ENCODE measurements at places on chromosomes 12 and 14. TPM values are rescaled to one million over a fixed set of nuclear protein-coding genes. Genes with fewer than 3 reads are reported as not detected.

Gene MYF6
- total RNA-seq, result not detected

Gene VRK1
- total RNA-seq, result 96.8 TPM

Gene SYCP3
- total RNA-seq, result 0.21 TPM

GRCh38 chr12:118870551-118870950, 110.8 kb upstream of the SRRM4 start:
- H3K4me3 ChIP-seq, result no peak overlapping the region
- no peak overlapping the region for H3K27ac ChIP-seq
- DNase-seq, result no peak
- H3K4me1 ChIP-seq, result no peaks in the 10 kb centered on the region

DNA sequence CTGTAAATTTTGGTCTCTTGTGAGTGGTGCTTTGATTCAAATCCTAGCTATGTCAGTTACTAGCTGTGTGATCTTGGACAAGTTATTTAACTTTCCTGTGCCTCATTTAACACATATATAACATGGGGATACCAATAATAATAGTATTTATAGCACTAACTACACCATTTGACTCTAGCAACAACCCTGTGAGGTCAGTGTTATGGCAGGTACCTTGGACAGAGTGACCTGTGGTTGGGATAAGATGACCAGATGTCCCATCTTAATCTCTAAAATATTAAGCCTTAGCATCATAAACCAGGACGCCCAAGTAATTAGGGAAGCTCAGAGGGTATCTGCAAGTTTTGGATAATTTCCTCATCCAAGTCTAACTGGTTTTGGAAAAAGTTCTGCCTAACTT, 73.7 kb downstream of the NDUFA12 start:
- no peaks in the 10 kb centered on the region for H3K4me1 ChIP-seq
- DNase-seq, result no peak
- H3K4me3 ChIP-seq, result no peak overlapping the region
- no peaks in the 10 kb centered on the region for H3K36me3 ChIP-seq
- no peak overlapping the region for H3K27ac ChIP-seq

GRCh38 chr12:108270035-108270848, 68.9 kb downstream of the CMKLR1 start:
- H3K27me3 ChIP-seq, result peaks cover 15% of the 10 kb centered on the region
- H3K4me3 ChIP-seq, result no peak overlapping the region
- H3K27ac ChIP-seq, result no peak overlapping the region
- H3K4me1 ChIP-seq, result no peaks in the 10 kb centered on the region
- no peak for DNase-seq

- DNase-seq, result no peak
- H3K36me3 ChIP-seq, result peaks cover 68% of the 10 kb centered on the region
- H3K27ac ChIP-seq, result peak overlapping the region; percentile 80
- H3K4me1 ChIP-seq, result peaks cover 56% of the 10 kb centered on the region
- H3K27me3 ChIP-seq, result no peaks in the 10 kb centered on the region
These were observed 56.9 kb downstream of the ACTN1 start for GRCh38 chr14:68922201-68922621.

DNA sequence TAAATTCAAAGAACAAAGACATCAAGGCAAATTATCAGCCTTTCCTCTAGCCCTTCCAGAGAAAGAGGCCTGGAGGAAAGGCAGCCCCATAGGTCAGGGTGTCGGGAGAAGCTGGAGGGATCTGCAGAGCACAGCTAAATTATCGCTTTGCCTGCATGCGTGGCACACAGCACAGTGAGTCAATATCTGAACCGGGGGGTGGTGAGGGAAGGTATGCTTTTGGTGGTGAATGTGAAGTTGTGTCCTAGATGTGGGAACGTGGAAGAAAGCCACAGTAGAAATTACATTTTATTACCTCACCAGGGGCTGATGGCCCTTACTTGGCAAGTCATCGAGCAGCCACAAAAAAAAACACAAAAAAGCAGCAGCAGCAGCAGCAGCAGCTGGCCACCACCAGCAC, 243.2 kb downstream of the EGLN3 start:
- no peaks in the 10 kb centered on the region for H3K4me1 ChIP-seq
- no peaks in the 10 kb centered on the region for H3K36me3 ChIP-seq
- peaks cover 3% of the 10 kb centered on the region for H3K27me3 ChIP-seq
- no peak overlapping the region for H3K4me3 ChIP-seq
- H3K27ac ChIP-seq, result no peak overlapping the region

DNA sequence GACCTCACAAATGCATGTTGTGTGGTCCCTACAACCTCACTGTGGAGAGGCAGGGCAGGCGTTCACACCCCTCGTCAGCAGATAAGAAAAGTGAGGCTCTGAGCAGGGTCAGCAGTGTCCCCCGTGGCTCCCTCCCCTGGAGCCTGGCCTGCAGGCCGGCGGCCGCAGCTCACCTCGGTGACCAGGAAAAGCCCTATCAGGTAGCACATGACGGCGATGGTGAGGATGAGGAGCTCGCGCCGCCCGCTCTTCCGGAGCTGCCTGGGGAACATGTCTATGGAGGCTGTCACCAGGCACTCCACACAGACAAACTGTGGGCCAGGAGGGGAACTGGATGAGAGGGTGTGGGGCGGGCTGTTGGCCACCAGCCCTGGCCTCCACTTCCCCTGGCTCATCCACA, 18.0 kb downstream of the SLC6A12 start:
- H3K27me3 ChIP-seq, result peaks cover 9% of the 10 kb centered on the region
- H3K27ac ChIP-seq, result no peak overlapping the region
- no peaks in the 10 kb centered on the region for H3K36me3 ChIP-seq
- no peaks in the 10 kb centered on the region for H3K4me1 ChIP-seq
- no peak for DNase-seq

- no peaks in the 10 kb centered on the region for H3K27me3 ChIP-seq
- H3K27ac ChIP-seq, result no peak overlapping the region
- no peaks in the 10 kb centered on the region for H3K36me3 ChIP-seq
- peaks cover 14% of the 10 kb centered on the region for H3K4me1 ChIP-seq
- no peak overlapping the region for H3K4me3 ChIP-seq
These were observed 19.7 kb upstream of the DUSP16 start for GRCh38 chr12:12582193-12582881.

- no peak overlapping the region for H3K27ac ChIP-seq
- H3K4me3 ChIP-seq, result no peak overlapping the region
- H3K4me1 ChIP-seq, result peaks cover 23% of the 10 kb centered on the region
- DNase-seq, result no peak
- H3K27me3 ChIP-seq, result peaks cover 17% of the 10 kb centered on the region
These were observed 104.5 kb downstream of the TMEM30B start for GRCh38 chr14:61176686-61177085.

- H3K27me3 ChIP-seq, result peaks cover 7% of the 10 kb centered on the region
These were observed 1300.5 kb downstream of the TMEM121 start for GRCh38 chr14:106826833-106827369.

DNA sequence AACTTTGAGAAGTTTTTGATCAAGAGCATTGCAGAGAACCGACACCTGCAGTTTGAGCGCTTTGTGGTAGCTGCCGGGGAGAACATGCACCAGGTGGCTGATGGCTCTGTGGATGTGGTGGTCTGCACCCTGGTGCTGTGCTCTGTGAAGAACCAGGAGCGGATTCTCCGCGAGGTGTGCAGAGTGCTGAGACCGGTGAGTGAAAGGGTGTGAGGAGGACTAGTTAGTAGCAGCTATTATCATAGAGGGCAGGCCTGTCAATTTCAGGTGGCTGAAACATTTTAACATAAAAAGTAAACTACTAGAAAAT, 27.0 kb upstream of the HIGD1C start:
- H3K27ac ChIP-seq, result no peak overlapping the region
- H3K27me3 ChIP-seq, result no peaks in the 10 kb centered on the region
- peaks cover 3% of the 10 kb centered on the region for H3K36me3 ChIP-seq
- DNase-seq, result peak; percentile 14
- H3K4me1 ChIP-seq, result peaks cover 40% of the 10 kb centered on the region
- H3K4me3 ChIP-seq, result peak overlapping the region; percentile 78

DNA sequence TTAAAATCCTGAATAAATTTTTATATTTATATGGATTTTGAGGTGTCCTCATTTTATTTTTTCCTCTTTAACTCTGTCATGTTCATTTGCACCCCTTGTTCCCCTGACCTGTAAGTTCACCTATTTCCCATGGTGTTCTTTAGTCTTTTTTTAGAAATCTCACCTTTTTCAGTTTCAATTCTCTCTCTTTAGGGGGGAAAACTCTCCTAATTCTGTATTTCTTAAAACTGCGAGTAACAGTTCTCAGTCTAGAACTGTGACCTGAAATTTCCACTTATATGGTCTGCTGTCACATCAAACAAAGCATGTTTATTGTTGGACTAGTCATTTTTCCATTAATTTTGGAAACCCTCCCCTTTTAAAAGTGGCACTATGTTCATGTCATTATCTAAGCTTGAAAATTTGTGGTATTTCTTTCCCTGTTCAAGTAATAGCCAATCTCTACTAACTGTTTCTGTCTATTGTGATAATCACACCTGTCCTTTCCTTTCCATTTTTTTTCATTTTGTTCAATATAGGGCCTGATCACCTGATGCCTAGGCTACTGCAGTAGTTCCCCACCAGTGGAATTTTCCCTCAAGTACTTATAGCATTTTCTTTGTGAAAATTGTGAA, 14.0 kb upstream of the FBXO33 start:
- H3K27me3 ChIP-seq, result no peaks in the 10 kb centered on the region
- H3K4me1 ChIP-seq, result peaks cover 50% of the 10 kb centered on the region
- peak overlapping the region; percentile 96 for H3K27ac ChIP-seq
- H3K4me3 ChIP-seq, result peak overlapping the region; percentile 63
- peaks cover 19% of the 10 kb centered on the region for H3K36me3 ChIP-seq
- DNase-seq, result no peak

- H3K36me3 ChIP-seq, result no peaks in the 10 kb centered on the region
- no peak overlapping the region for H3K4me3 ChIP-seq
- DNase-seq, result no peak
- H3K27ac ChIP-seq, result no peak overlapping the region
- H3K4me1 ChIP-seq, result no peaks in the 10 kb centered on the region
These were observed 75.6 kb downstream of the PPM1H start for GRCh38 chr12:62859321-62859737.

All from activated naive CD8-positive, alpha-beta T cell treated with anti-CD3 and anti-CD28 coated beads for 36 hours (primary cell).